Stimulated activated CD8-positive, alpha-beta memory T cell treated with anti-CD3 and anti-CD28 coated beads, Interleukin-2, amount 100 ng/mL, for 1 hour (primary cell): ENCODE measurements at places on chromosomes 2 and 18.

GRCh38 chr2:88167740-88168139 lies 2.4 kb upstream of the THNSL2 start:
- no peak for DNase-seq

DNA sequence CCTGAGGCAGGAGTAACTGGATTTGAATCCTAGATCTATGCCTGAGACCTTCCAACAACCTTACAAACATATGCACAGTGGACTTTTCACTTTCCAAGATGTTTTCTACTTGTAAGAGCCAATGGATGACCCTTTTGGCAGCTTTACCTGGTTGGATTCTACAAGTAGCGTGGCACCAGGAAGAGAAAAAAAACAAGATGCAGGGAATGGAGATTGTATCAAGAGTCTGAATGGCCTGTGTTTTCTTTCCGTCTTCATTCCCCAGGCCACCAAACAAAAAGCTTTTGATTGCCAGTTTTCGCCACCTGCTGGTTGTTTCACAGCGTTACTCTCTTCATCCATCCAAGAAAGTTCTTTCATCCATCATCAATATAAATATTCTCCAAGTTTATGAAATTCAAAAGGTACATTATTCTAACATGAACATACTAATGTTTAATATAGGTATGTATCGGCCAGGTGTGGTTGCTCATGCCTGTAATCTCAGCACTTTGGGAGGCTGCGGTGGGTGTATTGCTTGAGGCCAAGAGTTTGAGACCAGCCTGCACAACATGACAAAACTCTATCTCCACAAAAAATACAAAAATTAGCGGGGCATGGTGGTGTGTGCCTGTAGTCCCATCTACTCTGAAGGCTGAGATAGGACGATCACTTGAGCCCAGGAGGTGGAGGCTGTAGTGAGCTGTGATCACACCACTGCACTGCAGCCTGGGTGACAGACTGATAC lies 3.5 kb upstream of the BCL2 start:
- DNase-seq: no peak

DNA sequence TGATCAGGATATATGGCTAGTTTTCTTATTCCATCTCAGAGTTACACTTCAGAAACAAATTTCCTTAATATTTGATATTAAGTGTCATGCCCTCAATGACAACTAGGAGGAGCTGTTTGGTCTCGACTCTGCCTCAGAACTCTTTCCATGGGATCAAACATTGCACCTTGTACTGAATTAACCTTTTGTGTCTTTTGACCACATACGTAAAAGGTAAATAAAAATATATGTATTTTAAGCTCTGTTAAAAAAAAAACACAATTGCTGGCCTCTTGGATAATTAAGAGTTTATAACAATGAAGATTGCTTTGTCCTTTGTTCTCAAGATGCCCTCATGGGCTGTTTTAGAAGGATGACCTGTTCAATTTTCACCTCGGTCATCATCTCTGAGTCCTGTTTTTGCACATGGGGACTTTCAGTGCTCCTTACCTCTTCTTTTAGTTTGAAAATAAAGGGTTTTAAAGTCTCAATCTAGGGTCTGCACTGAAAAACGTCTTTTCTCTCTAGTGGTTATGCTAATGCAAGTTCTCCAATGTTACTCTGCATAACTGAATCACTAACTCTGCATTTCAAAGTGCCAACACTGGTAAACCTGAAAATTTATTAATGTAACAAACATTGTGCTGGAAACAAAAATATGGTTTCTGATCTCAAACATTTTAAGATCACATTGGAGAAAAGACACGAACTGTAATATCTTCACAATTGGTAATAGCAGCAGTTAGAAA lies 18.8 kb upstream of the FN1 start:
- DNase-seq: no peak

DNA sequence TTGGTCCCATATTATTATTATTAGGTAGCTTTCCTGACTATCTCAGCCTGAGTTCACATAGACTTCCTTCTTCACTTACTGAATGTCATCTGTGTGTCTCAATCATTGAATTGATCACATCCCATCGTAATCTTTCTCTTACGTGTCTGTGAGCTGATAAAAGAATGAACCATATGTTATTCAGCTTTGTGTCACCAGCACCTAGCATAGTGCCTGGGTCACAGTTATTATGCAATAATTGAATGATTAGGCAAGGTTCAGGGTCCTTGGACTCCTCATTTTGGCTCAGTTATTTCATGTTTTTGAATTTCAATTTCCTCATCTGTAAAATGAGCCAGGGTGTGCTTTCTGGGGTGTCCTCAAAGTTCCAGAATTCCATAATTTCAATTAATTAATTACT lies 107.2 kb downstream of the ZEB2 start:
- DNase-seq: no peak

GRCh38 chr18:69495338-69495737 lies 94.7 kb downstream of the DOK6 start:
- no peak for DNase-seq

DNA sequence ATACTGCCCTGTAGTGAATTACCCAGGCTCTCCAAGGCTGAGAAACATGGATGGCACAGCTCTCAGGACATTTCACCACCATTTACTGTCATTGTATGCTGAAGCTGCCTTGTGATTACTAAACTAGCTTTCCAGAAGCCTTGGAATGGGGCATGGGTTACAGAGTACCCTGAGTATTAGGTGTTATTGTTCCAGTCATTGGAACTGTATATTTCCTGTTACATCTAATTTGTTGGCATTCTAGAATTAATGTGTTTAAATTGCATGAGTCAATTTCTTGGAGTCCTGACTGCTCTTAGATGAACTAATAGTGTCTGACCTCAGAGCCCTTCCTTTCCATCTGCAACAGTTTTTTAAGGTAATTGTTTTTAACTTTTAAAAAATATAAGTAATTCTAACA lies 9.0 kb downstream of the DGUOK start:
- DNase-seq: no peak

- DNase-seq: no peak
Observed at GRCh38 chr18:11500153-11501122, 109.0 kb upstream of the SLC35G4 start.

DNA sequence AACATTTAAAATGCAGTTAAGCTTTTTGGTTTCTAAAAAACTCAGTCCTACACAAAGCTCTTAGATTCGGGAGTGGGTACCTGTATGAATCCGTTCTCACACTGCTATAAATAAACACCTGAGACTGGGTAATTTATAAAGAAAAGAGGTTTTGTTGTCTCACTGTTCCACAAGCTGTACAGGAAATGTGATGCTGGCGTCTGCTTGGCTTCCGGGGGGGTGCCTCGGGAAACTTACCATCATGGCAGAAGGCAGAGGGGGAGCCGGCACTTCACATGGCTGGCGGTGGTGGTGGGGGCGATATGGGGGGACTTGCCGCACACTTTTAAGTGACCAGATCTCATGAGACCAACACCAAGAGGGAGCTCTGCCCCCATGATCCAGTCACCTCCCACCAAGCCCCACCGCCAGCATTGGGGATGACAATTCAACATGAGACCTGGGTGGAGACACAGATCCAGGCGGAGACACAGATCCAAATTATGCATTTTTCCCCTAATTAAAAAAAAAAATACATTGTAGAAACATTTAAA lies 222.5 kb downstream of the GBX2 start:
- DNase-seq: no peak

- no peak for DNase-seq
Observed at GRCh38 chr2:112880091-112880531, 30.9 kb upstream of the IL37 start.

DNA sequence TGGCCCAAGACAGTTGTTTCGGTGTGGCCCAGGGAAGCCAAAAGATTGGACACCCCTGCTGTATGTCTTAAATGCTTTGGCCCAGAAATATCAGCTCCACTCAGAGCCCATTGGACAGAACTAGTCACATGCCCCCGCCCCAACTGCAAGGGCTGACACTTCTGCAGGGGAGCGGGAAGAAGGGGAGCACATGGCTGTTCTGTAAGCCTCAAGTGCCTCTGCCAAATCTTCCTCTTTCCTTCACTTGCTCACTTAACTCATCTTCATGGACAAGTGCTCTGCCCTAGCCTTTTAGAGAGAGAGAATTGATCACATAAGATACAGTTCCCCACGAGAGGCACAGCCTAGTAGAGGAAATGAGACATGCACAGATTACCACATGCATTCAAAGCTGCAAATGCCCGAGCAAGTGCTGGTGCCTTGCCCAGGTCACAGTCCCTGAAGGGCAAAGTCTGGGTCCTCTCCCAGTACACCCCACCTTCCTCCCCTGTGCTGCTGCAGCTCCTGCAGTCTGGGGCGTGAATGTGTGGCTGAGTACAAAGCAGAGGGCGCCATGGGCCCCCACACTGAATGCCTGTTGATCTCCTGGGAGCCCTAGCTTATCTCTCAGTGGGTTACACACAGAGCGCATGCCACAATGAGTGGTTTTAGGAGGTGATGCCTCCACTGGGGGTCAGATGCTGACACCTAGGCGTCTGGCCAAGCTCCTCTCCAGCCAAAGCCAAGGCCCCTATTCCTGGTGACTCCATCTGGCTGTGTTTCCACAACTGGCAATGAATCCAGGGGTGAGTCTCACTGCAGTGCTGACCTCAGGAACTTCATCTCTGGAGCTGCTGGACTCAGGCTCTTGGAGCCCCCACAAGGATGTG lies 135.3 kb downstream of the CTIF start:
- no peak for DNase-seq

- DNase-seq: no peak
Observed at GRCh38 chr2:224572338-224572737, 12.8 kb downstream of the CUL3 start.
